ENCODE measurements at places on chromosomes 13 and 19. TPM values are rescaled to one million over a fixed set of nuclear protein-coding genes. Genes with fewer than 3 reads are reported as not detected.

CLDN10 gene
- not detected for total RNA-seq

GAPDHS gene
- not detected for total RNA-seq

VSTM2B gene
- total RNA-seq = not detected

CPAMD8 gene
- total RNA-seq = 0.05 TPM

PSMD8 gene
- total RNA-seq = 61.2 TPM

ATP4A gene
- total RNA-seq = not detected

IQCN gene
- 18.7 TPM for total RNA-seq

CIC gene
- total RNA-seq = 114 TPM

GFY gene
- total RNA-seq = not detected

PIK3R2 gene
- 5.6 TPM for total RNA-seq

OR7C1 gene
- not detected for total RNA-seq

SKA3 gene
- 0.30 TPM for total RNA-seq

ZSCAN1 gene
- not detected for total RNA-seq

CERS1 gene
- not detected for total RNA-seq

CYP2S1 gene
- total RNA-seq = 0.78 TPM

Measured in CD4-positive, alpha-beta T cell (primary cell).